ENCODE measurements at places on chromosomes 7 and 10.

DNA sequence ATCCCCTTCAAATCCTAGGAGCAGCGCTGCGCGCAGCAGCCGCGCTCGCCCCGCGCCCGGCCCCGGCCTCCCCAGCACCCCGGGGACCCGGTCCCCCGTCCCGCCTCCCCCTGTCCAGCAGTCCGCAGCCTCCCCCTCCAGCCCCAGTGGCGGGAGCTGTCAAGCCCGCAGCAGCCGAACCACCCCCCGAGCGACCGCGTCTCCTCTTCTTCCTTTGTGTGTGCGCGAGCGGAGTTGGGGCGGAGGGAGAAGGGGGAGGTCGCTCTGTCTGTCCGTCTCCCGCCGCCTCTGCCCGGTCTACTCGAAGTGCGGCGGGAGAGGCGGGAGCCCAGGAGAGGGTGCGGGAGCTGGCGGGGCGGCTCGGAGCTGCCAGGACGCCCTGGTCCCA, 375 bp upstream of the CHN2 start:
- DNase-seq = no peak

DNA sequence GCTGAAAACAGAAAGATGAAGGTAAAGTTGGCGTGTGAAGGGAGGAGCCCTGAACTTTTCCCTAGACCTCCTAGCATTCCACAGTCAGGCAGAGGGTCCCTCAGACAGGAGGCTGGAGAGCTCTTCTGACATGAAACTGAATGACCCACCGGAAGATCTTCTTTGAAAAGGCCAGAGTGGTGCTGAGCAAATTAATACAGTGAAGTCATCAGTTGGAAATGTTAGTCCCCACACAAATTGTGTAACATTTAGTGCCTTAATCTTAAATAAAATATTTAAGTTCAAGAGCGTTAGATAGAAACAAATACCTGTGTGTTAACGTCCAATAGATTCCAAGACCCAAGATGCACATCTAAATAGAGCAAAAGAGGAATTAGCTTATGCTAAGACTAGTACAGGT, 49.0 kb upstream of the WNT16 start:
- DNase-seq = peak; percentile 47

DNA sequence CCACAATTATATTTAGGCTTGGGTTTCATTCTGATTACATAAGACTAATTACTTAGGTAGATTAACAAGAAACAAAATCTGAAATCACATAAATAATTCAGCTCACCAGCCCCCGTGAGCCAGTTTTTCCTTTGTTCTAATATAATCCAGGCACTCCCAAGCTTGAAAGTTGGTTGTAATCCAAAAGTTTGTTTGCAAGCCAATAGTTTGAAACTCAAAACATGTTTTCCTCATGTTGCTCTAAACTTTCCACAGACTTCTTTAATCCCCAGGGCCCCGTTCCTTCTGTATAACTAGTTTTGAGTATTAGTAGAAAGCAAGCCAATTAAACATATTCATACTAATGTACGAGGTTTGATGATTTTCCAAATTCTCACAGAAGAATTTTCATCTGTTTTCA, 56.1 kb downstream of the SP8 start:
- no peak for DNase-seq

- DNase-seq = no peak
Measured at GRCh38 chr7:2894118-2894940, 50.2 kb upstream of the GNA12 start.

GRCh38 chr10:102400076-102400475, 4.6 kb downstream of the NFKB2 start:
- DNase-seq = no peak
